ENCODE measurements at places on chromosomes 12 and 14.

DNA sequence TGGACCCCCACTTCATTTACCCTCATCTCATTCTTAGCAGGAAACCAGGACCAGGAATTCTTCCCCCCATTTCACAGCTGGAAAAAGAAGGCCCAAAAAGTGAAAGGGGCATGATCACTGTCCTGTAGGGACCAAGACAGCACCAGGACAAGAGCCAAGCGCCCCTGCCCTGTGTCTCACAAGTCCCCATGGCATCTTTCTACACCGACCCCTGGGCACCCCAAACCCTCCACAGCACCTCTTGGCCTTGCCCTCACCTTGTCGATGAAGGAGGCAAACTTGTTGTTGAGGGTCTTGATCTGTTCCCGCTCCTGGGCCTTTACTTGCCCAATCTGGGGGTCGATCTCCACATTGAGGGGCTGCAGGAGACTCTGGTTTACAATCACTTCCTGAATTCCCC, 710 bp downstream of the KRT76 start:
- no peak for DNase-seq

DNA sequence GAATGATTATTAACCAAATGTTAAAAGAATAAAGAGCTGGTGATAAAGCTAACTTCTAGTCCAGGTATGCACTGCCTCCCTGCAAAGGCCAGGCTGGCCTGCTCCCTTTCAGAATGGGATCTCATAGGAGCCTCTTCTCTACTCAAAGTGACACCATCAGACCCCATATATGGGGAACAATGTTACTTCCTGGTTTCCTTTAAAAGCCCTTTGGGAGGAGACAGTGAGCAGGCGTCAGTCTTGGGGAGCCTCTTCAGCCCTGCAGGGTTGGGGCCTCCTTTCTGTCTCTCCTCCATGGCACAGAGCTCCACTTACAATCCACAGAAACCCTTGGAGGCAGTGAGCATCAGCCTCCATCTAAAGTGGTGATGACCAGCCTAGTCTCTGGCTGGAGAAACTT, 17.3 kb upstream of the GPRC5A start:
- DNase-seq: no peak

DNA sequence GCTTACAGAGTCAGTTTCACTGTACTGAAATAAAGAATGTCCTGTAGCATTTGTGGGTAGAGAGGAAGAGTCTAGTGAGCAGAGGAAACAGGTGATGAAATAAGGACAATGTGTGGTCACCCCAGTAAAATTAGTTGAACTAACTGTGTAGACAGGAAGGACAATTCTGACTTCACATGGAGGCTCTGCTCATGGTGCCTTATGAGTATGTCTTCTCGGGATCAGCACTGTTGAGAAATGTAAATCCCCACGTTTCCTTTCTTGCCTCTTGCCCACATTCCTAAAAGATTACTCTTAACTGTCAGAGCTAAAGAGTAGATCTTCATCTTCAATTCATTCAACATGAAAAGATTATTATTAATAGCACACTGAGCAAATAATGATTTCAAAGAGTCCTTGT, 113.2 kb upstream of the FLRT2 start:
- DNase-seq: peak; percentile 73

DNA sequence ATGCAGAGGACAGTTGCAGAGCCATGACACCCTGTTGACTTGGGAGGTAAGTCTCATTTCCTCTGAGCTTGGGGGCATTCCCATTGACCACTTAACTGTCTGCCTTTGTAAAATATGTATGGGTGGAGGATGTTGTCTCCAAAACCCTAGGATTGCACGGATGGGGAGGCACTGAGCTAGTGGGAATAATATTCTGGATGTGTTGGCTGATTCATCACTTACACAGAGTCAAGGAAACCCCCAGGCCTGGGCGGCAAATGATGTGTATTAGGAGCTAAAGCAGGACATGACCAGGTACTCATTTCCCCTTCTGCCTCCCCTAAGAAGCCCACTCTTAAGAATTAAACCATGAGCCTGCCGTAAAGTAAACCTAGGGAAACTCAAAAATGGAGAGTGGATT, 319.4 kb downstream of the VRK1 start:
- no peak for DNase-seq

DNA sequence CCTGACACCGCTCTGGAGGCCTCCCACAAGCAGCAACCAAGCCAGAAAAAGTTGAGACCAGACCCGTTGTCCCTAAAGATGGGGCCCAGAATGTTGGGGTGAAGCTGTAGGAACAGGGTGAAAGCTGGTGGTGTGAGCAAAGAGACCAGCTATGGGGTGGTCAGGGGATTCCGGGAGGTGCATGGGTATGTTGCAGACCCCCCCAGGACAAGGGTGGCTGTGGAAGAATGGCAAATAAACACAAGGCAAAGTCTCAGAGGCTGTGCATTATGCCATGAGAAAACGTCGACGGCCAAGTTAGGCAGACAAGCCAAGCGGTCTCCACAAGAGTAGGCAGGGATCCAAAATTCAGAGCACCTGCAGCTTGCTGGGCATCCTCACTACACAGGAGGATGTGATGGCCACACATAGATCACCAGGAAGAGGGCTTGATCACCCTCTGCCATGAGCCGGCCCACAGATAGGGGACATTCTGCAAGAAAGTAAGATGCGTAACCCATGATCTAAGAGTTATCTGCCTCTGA, 58.8 kb upstream of the KCNA1 start:
- DNase-seq: no peak

DNA sequence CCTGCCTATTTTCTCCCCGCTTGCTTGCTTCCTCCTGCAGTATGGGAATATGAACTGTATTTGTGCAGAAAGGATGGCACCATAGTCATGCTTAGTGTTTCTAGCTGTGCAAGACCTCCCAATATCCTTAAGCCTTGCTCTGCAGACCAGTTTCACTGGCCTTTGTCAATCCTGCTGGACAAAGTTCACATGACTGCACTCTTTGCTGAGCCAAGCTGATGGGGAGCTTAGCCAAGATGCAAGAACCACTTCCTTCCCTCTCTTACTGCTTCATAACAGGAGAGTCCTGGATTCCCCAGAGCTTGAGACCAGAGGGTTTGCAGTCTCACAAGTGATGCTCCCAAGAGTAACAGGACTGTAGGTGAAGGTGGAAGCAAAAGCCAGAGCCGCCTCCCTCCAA, 3.8 kb downstream of the ASIC1 start:
- no peak for DNase-seq

- no peak for DNase-seq
Observed at GRCh38 chr14:31965071-31965734, 111.9 kb upstream of the ARHGAP5 start.

GRCh38 chr12:2378835-2379330, 326.1 kb downstream of the CACNA1C start:
- DNase-seq: no peak
